ENCODE measurements at places on chromosomes 7 and 10.

DNA sequence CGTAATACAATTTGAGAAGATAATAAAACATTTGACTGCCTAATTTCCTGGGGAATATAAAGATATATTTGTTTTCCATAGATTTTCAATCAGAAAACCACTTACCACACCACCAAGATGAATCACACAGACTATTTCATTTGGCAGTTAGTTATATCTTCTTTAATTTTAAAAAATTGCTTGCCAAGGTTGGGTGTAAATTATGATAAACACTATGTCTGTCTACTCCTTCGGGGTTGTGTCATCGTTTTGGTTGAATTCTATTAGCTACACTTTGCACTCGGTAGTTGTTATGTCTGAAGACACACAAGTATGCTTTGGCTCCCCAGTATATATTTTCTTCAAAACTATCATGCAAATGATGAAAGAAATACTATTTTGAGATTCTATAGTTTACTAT is 594.8 kb upstream of the SEMA3D start:
- no peak for DNase-seq

DNA sequence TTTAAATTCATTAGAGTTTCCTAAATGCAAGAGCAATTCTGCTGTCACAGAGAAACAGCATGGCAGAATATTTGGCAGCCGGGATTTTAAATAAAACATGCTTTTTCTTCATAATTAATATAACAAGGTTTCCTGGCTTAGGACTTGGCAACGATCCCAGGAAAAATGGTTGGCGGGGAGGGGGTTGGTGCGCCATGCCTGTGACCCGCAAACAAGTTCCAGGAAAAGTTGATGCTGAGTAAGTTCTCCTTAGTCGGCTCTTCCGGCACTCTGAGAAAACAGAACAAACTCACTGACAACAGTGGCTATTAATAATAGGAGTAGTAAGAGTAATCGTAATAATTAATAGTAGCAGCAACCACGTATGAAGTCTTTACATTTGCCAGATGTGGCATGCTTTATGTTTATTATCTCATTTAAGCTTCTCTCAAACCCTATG is 4.6 kb downstream of the HABP2 start:
- DNase-seq, result no peak

- DNase-seq, result no peak
Observed at GRCh38 chr10:113031147-113031546, 81.1 kb downstream of the TCF7L2 start.

DNA sequence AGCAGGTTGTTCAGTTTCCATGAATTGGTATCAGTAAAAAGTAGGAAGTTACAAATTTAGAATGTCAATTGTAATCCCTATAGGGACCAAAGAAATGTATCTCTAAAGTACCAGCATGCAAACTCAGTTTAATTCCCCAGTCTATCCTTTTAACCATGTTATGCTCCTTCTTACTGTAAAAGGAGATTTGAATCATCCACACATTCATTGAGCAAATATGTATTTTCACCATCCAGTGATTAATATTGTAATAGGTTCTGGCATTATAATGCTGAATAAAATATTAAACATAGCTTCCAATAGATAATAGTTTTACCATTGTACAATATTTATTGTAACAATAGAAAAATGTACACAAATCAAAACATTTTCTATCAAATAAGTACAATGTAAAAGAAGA is 228.2 kb upstream of the SEMA3A start:
- DNase-seq, result no peak

DNA sequence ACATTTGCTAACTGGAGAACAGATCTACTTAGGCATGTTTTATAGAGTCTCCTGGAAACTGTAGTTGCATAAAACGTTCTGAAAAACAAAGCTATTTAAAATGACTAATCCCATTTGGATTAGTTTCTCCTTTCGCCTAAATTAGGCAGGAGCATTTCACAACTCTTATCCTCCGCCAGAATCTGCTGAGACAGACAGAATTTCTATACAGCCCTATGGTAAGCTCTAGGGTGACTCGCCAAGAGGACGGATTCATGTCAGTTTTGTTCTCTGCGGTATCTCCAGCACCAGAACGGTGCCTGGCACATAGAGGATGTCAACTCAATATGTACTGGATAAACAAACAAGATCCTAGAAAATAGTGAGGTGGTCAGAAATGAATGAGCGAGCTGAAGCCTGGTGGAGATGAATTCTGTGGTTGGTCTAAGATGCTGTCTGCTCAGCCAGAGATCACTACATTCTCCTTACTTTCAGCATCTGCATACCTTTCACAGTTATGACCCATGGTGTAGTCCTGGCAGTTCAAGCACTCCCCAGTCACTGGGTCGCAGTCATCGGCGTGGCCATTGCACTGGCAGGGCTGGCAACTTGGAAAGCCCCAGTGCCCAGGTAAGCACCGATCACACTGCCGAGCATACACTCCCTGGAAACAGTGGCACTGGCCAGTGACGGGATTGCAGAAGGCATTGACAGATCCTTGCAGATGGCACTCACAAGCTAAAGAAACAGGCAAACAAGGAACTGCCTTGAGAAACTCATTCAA is 44.0 kb downstream of the LAMB1 start:
- no peak for DNase-seq

GRCh38 chr7:22864855-22865601 is 42.4 kb upstream of the TOMM7 start:
- no peak for DNase-seq

GRCh38 chr7:44454348-44454747 is 36.1 kb downstream of the NUDCD3 start:
- DNase-seq, result no peak

GRCh38 chr7:2126621-2127020 is 106.1 kb downstream of the MAD1L1 start:
- no peak for DNase-seq

Data from GDM1 (cell line).